ENCODE measurements at places on chromosomes 1 and 21. TPM values are rescaled to one million over a fixed set of nuclear protein-coding genes. Genes with fewer than 3 reads are reported as not detected.

Gene SPATA45
- total RNA-seq = not detected

DNA sequence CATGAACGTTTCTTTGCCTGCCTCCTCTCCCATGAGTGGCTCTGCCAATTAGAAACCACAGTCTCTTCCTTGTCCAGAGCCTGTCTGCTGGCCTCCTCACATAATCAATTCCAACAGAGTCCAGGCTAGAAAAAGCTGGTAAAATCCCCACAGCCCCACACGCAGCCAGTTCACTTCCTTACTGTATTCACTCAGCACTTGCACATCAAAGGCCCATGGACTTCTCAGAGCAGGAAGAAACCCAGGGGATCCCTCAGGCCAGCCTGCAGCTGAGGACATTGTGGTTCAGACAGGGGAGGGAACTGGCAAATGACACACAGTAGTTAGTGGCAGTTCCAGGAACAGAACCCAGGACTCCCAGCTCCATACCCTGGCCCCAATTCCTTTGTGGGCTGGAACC, 171.6 kb upstream of the EDN2 start:
- no peak for DNase-seq

DNA sequence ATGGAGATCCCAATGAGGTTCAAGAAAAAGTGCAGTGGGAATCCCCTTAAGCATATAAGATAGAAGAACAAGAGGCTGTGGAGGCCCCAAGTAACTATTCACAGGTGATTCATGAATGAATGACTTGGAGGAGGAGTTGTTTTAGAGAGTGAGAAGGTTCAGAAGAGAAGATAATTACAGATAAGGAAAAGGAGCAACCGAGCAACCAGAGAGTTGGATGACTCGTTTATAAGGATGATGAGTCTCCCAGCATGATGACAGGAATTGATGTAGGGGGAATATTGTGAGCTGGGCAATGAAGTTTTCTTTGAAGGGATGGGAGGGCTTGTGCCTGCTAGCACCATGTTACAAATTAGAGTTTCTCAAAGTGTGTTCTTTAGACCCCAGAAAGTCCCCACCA, 9.8 kb downstream of the C8A start:
- no peak for DNase-seq

DNA sequence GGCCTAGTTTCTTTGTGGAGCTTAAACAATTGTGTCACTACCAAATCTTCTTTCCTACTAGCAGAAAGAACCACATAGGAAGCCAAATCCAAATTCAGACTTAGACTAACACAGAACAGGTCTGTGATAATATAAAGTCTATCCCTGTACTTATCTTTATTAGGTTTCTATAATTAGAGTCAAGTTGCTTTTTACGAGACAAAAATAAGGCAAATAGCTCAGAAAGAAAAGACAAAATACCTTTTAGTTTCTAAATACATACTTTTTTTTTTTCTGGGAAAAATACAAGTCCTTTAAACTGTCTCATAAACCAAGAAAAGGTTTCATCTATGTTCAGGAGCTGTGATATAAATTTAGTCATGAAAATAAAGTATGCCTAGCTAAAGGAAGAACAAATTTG, 78.9 kb upstream of the LBR start:
- no peak for DNase-seq

GRCh38 chr1:151980287-151981177, 13.1 kb downstream of the S100A10 start:
- DNase-seq = no peak

Gene TNN
- not detected for total RNA-seq

DNA sequence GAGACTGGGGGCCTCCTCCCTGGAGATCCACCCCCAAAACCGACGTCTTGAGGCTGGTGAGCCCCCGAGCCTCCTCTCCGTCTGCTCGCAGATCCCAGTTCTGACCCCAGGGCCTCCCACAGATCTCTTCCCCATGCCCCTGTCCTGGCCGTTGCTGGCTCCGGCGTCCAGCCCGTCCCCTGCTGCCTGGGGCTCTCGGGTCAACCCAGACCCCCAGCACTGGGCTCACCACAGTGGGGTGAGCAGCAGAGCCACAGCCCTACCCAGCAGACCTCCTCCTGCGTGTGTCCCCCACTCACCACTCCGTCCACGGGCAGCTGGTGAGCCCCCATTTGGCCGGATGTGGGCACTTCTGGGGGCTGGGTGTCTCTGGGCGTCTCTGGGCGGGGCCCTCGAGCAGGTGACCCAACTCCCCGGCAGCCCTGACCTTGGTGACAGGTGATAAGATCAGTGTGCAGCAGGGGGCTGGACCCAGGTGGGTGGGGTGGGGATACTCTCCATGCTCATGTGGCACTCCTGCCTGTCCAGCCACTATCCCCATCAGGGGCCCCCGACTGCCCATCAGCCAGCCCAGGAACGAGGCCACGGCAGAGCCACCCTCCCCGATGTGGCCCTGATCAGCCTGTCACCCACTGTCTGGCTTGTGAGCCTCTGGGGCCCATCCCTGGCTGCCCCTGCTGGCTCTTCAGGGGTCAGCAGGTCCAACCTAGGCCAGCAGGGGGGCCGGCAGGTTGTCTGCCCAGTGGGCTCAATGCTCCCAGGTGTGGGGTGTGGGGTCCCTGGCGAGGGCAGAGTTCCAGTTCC, 709 bp downstream of the TNFRSF14 start:
- DNase-seq = no peak

Gene USH2A
- not detected for total RNA-seq

Gene TRIM46
- 3.8 TPM for total RNA-seq

GRCh38 chr1:22379566-22379965, 72.1 kb upstream of the ZBTB40 start:
- DNase-seq = no peak

Gene SLC16A1
- total RNA-seq = 96.7 TPM

- DNase-seq = no peak
Observed at GRCh38 chr1:118990513-118991152, 2.5 kb upstream of the TBX15 start.

- DNase-seq = no peak
Observed at GRCh38 chr1:210695026-210695425, 366.3 kb downstream of the HHAT start.

Gene CLIC6
- 0.05 TPM for total RNA-seq

Gene GNG12
- 49.6 TPM for total RNA-seq

- DNase-seq = no peak
Observed at GRCh38 chr21:45724345-45724961, 80.9 kb downstream of the PCBP3 start.

DNA sequence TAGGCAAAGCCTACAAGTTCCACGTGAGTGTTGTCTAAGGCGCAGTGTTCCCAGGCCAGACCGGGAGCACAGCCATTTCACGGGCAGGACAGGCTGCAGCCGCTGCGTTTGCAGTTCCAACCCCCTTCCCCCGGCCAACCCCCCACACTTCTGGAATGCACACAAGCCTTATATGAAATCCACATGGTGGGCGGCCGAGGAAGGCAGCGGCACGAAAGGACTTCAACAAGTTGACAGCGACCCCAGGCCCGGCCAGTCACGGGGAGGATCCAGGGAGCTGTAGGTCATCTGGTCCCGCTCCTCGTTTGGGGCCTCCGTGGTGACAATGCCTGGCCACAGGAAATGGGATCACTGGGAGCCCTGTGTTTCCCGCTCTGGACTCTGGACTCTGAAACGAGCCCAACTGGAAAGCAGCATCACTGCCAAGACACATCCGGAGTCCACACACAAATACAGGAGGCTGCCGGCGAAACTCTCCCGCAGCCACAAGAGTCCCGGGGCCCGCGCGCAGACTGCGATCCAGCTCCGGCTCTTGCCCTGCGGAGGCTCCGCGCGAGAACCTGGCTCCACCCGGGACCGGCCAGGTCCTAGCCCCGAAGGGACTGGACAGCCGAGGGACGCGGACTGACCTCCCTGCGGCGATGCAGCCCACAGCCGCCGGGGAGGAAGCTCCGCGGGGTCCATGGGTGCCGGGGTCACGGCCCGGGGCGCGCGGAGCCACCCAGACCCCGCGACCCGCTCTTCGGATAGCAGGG, 794 bp downstream of the NID1 start:
- DNase-seq = no peak

Measured in HCT116 (cell line).